ENCODE measurements at places on chromosomes 4 and X.

DNA sequence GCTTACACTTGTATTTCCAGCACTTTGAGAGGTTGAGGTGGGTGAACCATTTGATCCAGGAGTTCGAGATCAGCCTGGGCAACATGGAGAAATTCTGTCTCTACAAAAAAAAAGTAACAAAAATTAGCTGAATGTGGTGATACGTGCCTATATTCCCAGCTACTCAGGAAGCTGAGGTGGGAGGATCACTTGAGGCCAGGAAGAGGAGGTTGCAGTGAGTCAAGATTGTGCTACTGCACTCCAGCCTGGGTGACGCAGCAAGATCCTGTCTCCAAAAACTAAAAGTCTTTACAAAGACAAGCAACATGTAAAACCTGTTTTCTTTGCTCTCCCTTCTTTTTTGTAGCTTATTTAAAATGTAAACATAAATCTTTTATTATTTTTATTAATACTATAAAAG, 1156.1 kb downstream of the FAT4 start:
- DNase-seq, result no peak

DNA sequence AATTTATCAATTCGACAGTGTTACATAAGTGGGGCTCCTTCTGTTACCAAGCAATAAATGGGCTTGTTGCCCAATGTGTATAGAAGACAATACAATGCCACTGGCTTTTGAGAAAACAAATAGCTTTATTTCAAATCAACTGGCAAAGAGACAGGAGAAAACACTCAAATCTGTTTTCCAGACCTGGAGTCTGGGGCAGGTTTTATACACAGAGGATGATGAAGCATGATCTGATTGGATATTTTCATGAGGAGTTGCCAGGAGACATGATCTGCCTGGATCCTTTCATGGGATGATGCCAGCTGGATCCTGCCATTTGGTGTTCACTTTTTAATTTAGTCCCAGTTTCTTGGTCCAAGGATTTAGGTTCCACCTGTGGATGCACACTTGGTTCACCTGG, 287.9 kb downstream of the CXXC4 start:
- no peak for DNase-seq

- no peak for DNase-seq
These were observed 26.3 kb downstream of the MAEA start for GRCh38 chr4:1315836-1316536.

GRCh38 chr4:173076903-173077634, 91.5 kb upstream of the GALNT7 start:
- no peak for DNase-seq

DNA sequence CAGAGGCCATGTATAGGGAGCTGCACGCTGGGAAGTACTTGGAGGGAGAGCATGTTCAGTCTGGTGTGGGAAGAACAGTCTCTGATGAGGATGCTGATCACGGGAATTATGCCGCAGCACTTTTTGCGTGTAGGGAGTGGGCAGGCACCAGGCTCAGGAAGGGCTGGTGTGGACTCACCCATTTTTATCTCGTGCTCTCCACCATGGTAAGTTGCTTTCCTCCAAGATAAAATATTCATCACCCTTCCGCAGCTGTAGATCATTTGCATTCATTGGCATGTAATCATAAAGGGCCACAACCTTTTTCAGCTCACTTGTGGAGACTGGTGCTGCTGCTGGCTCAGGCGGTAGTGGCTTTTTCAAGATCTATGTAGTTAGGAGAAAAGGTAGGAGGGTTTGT, 11.8 kb upstream of the TIMM8A start:
- no peak for DNase-seq

GRCh38 chr4:148254621-148255343, 187.4 kb downstream of the NR3C2 start:
- DNase-seq, result no peak

DNA sequence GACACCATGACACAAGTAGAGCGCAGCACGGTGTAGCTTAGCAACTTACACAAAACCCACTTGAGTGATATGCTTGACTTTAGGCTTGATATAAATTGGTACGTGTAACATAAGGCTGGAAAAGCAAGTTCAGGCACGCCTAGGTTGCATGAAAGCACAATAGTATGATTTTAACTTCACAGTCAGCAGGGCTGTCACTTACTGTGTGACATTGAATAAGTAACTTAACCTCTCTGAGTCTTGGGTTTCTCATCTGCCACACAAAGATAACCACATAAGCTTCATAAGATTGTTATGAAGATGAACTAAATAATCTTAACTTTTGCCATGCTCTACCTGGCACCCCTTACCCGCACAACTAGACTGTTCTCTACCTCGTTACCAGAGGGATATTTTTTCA, 9.5 kb downstream of the SRD5A3 start:
- DNase-seq, result no peak

- no peak for DNase-seq
These were observed 148.0 kb upstream of the STX18 start for GRCh38 chr4:4689694-4690440.

DNA sequence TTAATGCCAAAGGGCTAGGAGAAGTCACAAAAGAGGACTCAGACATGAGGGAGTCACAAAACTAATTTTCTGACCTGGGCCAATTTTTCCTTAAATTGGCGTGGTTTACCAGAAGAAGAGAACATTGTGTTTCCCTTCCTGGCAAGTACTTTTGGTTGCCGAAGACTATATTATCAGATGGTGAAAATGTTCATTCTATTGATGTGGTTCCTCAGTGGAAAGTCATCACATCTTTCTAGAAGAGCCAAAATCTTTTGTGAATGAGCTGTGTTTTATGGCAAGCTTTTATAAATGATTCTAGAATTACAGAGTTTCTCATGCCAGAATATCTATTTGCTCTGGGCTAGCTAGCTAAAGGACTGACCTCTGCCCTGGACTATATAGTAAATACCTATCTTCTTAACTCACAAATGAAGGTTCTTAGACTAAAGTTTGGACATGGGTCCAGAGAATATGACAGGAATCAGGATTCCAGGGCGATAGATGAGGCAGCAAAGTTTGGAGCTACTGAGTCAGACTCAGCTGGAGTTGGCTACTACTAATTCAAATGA, 288.9 kb downstream of the IL1RAPL2 start:
- no peak for DNase-seq

GRCh38 chr4:187046471-187046870, 322.8 kb upstream of the FAT1 start:
- no peak for DNase-seq

GRCh38 chr4:80265571-80266252, 752 bp upstream of the FGF5 start:
- peak; percentile 4 for DNase-seq

GRCh38 chr4:119139822-119140252, 4.2 kb downstream of the MYOZ2 start:
- no peak for DNase-seq

GRCh38 chr4:186942758-186943377, 219.2 kb upstream of the FAT1 start:
- DNase-seq, result no peak

- no peak for DNase-seq
These were observed 33.4 kb downstream of the ZCCHC12 start for GRCh38 chrX:118857006-118857405.

DNA sequence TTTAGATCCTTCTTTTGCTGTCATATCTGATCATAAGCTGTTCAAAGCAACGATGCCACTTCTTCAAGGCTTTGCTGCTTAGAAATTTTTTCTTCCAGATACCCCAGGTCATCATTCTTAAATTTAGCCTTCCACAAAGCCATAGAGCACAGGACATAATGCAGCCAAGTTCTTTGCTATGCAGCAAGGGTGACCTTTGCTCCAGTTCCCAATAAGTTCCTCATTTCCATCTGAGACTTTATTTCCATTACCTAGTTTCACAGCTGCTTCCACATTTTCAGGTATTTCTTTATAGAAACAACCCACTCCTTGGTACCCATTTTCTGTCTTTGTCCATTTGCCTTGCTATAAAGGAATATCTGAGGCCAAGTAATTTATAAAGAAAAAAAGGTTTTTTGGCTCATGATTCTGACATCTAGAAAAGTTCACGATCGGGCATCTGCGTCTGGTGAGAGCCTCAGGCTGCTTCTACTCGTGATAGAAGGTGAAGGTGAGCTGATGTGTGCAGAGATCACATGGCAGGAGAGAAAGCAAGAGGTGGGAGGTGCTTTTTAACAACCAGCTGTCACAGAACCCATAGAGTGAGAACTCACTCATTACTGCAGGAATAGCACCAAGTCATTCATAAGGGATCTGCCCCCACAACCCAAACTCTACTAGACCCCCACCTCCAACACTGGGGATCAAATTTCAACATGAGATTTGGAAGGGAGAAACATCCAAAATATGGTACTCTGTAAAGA, 11.8 kb upstream of the TASL start:
- DNase-seq, result no peak

- DNase-seq, result no peak
These were observed 176.2 kb downstream of the MID1 start for GRCh38 chrX:10444204-10444603.

GRCh38 chr4:87806520-87806919, 7.2 kb downstream of the IBSP start:
- no peak for DNase-seq

GRCh38 chr4:100367451-100367850, 150.4 kb downstream of the EMCN start:
- DNase-seq, result no peak

DNA sequence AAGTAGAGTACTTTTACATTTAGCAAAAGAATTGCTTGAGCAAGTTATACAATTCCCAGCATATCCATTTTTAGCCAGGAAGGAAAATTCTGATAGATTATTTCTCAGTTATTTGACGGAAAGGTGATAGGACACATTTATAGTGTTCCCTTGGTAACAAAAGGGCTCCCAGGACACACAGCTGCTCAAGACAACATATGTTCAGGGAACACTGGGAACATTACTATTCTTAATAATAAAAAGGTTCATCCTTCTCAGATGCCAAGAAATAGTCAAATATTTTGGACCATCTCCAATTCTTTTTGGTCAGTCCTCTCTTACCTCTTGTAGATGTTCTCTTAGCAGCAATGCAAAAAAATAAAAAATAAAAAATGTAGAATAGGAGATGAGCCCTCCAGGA, 66.8 kb upstream of the SMAD1 start:
- DNase-seq, result no peak

- DNase-seq, result no peak
These were observed 516.4 kb upstream of the BOD1L1 start for GRCh38 chr4:14143892-14144291.

GRCh38 chr4:124804584-124804983, 92.1 kb upstream of the ANKRD50 start:
- DNase-seq, result no peak

DNA sequence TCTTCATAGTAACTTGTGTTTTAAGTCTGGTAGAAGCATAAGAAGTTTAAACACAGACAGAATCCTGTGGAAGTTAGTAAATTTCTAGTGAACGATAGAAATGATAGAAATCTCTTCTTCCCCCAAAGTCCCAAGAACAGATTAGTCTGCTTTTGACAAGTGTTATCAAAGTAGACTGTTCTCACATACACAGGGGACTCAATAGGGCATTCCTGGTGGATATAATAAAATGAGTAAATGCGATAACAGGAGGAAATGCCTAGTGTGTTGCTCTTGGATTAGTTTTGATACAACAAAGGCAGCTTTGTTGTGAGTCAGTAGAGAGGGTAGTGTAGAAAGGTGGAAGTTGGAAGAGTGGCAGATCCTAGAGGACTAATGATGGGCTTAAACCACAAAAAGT, 43.5 kb downstream of the CLCN3 start:
- no peak for DNase-seq

DNA sequence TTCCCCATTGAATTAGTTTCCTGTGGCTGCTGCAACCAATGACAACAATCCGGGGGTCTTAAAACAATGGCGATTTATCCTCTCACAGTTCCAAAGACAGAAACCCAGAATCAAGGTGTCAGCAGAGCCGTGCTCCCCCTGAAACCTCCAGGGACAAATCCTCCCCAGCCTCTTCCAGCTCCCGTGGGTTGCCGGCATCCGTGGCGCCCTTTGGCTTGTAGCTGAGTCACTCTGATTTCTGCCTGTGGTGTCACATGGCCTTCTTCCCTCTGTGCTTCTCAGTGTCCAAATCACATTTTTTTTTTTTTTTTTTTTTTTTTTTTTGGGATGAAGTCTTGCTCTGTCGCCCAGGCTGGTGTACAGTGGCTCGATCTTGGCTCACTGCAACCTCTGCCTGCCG, 64.5 kb upstream of the STX18 start:
- DNase-seq, result no peak

DNA sequence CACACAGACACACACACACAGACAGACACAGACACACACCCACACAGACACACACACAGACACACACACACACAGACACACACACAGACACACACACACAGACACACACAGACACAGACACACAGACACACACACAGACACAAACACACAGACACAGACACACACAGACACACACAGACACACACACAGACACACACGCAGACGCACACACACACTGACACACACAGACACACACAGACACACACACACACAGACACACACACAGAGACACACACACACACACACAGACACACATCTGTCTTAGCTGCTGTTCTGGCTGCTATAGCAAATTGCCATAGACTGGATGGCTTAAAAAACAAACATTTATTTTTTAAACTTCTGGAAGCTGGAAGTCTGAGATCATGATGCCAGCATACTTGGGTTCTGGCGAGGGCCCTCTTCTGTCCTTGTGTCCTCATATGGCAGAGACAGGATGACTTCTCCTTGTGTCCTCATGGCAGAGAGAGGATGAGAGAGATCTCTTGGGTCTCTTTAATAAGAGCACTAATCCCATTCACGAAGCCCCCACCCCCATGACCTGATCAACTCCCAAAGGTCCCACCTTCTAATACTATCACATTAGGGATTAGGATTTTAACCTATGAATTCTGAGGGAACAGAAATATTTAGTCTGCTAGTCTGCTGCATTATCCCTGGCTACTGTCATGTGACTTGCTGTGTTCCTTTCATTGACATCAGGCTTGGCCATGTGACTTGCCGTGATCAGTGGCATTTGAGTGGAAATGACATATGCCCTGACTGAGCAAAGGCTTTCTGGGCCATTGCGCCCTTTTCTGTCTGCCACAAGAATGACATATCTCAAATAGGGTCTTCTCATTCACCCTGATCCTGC, 32.7 kb upstream of the RASGEF1B start:
- DNase-seq, result no peak

DNA sequence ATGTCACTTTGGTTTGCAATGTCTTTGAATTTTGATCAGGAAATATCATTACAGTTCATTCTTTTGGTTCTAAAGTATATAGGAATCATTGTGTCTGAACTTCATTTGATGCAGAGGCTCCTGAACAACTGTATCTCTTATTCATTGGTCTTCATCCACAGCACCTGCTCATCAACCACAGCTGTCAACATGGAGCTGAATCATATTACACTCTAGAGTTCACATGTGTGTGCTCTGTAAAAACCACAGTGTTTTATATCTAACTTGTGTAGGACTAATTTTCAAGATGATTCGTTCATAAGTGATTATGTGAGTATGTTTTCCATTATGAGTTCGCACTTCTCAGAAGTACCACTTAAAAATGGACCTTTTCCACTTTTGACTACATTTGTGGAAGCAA, 643.3 kb upstream of the FAM241A start:
- no peak for DNase-seq
